HL-60 (cell line): ENCODE measurements at places on chromosomes 6 and 20.
A peak's percentile ranks its signal among the peaks of the same experiment; 100 is the strongest.

- DNase-seq: no peak
These were observed 248.9 kb upstream of the CITED2 start for GRCh38 chr6:139623372-139623771.

GRCh38 chr6:89085409-89086205 lies 5.1 kb downstream of the PNRC1 start:
- DNase-seq: no peak

GRCh38 chr6:79372757-79373156 lies 138.3 kb upstream of the HMGN3 start:
- no peak for DNase-seq

- no peak for DNase-seq
These were observed 1.9 kb downstream of the KLHL32 start for GRCh38 chr6:96926425-96926824.

GRCh38 chr20:56359212-56360132 lies 698 bp downstream of the FAM210B start:
- peak; percentile 23 for DNase-seq

DNA sequence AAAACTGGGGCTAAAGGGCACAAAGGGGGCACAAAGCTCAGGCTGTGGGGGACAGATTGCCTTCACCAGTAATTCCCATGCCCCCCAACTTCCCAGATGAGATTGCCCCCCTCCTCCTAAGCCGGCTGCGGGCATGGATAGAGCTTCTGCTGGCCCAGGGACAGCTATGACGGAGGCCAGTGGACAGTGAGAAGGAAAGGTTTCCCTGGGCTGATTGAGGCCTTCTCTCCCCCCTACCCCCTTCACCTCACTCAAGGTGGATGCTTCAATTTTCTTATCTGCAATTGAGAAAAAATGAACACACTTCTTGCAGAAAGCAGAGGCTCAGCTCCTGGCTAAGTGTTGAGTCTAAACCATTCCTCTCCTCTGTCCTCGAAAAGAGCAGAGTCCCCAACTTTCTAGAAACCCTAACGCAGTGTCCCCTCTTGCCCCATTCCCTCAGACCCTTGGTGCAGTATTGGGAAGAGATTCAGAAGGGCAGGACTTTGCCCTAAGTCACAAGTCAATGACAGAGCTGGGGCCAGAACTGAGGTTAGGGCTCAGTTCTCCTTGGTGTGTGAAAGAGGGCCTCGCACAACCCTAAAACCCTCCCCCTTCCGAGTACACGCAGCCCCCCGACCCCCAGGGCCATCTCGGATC lies 808 bp downstream of the SDC4 start:
- DNase-seq: no peak

DNA sequence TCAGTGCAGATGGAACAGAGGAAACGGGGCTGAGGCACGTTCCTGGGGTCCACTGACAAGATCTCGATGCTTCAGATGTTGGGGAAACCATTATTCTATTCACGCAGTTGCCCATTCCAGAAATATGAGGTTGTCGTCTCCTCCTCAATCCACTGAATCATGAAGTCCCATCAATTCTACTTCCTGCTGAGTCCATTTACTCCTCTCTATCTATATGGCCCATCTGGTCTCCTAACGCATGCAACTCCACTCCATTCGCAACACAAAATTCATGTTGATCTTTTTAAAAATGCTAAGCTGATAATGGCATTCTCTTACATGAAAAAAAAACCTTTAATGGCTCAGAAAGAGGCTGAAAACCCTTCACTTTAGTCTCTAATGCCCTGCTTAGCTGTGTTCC lies 37.5 kb downstream of the MAP3K5 start:
- no peak for DNase-seq

DNA sequence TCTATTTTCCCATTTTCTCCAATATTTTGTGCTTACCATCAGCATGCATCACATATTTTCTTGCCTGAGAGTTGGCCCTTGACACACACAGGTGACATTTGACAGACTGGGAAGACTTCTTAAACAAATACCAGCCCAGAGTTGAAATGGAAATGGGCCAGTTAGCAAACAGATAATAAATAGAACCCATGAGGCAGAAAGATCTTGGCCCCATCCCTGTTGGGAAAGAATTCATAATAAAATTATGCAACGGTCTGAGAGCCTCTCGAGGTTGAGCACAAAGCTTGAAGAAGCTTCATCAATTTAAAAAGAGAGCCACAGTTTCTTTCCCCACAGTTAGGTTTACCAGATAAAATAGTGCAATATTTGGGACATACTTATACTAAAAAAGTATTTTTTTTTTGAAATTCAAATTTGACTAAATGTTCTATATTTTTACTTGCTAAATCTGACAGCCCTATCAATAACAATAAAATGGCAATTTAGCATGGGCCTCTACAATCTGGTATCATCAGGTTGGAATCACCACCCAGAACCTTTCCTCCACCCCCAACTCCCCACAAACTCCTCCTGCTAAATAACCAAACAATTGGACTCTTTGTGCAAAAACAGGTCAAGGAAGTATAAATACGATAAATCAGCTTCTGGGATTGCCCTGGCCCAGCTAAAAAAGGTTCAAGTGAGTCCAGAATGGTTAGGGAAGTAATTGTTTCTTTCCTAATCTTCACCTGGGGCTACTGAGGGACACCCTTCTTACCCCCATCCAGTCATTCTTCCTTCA lies 129.8 kb downstream of the CD164 start:
- DNase-seq: no peak

DNA sequence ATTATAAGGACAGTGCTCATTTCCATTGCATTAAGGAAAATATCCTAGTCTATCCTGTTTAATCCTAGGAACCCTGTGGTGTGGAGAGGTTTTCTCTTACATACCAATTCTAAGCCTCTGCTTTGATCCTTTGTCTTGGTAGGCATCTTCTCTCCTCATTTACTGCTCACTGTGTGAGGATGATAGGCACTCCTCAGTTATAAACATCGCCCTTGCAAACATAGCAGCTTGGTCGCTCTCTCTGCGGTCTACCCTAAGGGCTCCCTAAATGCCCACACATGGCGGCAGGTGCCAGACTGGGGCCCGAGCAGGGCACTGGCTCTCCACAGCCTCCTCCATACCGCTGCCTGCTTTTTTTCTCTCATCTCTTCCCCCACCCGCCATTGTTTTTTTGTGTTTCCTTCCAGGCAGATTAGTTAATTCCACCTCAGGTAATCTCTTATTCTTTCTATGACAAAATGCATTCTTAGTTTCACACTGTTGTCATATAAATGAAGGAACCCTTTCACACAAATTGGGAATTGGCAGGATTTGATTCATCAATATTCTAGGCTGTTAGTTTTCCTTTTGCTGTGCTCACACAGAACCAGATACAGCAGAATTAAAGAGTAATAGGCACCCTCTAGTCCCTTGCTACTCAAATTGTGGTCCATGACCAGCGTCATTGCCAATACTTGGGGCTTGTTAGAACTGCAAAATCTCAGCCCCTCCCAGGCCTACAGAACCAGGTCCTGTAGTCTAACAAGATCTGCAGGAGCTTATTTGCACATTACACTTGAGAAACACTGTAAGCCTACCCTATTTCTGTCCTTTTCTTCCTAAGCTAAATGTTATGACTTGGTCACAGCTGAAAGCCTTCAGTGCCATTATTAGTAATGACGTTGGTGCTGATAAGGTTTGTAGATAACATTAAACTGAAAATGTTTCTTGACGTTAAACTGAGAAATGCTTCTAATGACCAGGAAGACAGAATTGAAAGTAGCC lies 36.3 kb downstream of the CARMIL1 start:
- no peak for DNase-seq

DNA sequence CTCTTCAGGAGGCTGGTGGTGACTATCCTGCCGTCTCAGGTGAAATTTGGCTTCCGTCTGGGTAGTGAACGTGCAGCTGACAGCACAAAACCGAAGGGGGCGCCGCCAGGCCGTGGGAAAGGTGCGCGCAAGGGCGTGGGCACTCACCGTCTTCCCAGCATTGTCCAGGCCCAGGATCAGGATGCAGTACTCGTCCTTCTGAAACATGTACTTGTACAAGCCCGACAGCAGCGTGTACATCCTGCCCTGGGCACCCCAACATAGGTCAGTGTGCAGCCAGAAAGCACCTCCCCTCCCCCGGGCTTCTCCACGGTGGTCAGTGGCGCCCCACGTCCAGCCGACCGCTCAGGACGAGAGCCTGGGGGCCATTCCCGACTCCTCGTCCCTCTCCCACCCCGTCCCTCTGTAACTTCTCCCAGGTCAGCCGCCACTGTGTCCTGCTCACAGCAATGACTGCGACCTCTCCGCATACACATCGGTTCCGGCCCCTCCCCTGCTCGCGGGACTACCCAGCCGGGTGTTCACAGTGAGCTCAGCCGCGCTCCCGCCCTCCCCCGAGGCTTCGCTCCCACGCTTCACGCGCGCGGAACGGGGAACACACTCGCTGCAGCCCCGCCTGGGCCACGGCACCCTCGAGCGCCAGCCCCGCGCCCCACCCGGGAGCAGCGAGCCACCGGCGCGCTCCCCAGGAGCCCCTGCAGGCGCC lies 771 bp downstream of the ARFRP1 start:
- no peak for DNase-seq

GRCh38 chr6:2884804-2885203 lies 18.3 kb downstream of the SERPINB9 start:
- no peak for DNase-seq

GRCh38 chr20:35886537-35886936 lies 67.8 kb downstream of the SCAND1 start:
- DNase-seq: no peak

DNA sequence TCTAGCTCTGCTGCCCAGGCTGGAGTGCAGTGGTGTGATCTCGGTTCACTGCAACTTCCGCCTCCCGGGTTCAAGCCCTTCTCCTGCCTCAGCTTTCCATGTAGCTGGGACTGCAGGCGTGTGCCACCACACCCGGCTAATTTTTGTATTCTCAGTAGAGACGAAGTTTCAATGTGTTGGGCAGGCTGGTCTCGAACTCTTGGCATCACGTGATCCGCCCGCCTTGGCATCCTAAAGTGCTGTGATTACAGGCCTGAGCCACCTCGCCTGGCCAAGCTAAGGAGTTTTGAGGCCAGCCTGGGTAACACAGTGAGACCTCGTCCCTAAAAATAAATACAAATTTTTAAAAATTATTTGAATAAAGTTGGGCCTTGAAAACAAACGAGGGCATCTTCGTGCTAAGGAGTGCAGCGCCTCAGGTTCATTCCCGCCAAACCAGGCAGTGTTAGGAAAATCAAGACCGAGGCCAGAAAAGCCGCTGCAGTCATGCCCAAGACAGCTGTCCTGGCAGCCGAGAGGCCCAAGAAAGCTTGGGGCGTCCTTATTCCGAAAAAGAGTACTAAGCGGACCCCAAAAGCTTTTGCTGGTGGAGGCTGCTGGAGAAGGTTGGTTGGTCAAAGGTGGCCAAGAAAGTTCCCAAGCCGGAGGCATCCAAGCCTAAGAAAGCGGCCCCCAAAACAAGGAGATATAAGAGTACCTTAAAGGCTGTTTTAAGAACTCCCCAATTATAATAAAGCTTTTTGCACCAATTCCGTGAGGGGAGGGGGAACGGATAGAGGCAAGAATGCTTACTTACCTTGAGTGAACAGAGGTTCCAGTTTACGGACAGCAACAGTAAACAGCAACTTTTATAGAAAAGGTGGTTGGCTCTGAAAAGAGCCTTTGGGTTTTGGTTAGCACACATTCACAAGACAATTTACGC lies 109.0 kb downstream of the HFE start:
- DNase-seq: peak; percentile 26

- DNase-seq: no peak
These were observed 40.9 kb downstream of the PDYN start for GRCh38 chr20:1952737-1953530.

- no peak for DNase-seq
These were observed 96.3 kb downstream of the LYRM2 start for GRCh38 chr6:89542081-89542857.

GRCh38 chr6:90537027-90537426 lies 49.8 kb downstream of the MAP3K7 start:
- no peak for DNase-seq

GRCh38 chr20:62288535-62289105 lies 14.2 kb upstream of the ADRM1 start:
- DNase-seq: no peak

- no peak for DNase-seq
These were observed 247.0 kb downstream of the LRFN2 start for GRCh38 chr6:40340196-40340595.

- DNase-seq: no peak
These were observed 54.2 kb upstream of the OPRM1 start for GRCh38 chr6:153984811-153985210.

GRCh38 chr6:75676377-75676776 lies 72.7 kb upstream of the MYO6 start:
- no peak for DNase-seq

DNA sequence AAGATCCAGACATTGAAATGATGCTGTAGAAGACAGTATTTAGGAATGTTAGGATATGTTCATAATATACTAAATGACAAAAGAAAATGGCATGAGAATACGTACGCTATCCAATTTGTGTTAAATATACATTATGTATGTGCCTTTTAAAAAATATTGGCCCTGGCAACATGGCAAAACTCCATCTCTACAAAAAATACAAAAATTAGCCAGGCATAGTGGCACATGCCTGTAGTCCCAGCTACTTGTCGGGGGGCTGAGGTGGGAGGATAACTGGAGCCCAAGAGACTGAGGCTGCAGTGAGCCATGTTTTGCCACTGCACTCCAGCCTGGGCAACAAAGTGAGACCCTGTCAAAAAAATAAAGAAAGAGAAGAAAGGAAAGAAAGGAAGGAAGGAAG lies 155.7 kb downstream of the DOK5 start:
- no peak for DNase-seq

- no peak for DNase-seq
These were observed 622.7 kb downstream of the PHF3 start for GRCh38 chr6:64258302-64258701.

DNA sequence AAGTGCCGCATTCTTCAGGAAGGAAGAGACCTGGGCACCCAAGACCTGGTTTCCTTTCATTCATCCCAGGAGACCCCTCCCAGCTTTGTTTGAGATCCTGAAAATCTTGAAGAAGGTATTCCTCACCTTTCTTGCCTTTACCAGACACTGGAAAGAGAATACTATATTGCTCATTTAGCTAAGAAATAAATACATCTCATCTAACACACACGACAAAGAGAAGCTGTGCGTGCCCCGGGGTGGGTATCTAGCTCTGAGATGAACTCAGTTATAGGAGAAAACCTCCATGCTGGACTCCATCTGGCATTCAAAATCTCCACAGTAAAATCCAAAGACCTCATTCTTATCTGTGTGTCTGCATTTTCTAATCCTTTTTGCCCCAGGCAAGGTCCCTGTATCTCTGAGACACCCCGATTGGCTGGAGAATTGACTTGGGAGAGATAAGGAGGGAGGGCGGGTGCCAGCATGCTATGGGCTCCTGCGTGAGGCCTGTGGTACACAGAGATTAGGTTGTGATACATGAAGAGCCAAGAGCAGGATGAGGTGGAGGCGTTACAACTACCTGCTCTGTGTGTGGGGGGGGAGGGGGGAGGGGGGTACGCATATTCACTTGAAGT lies 4.8 kb downstream of the MUC21 start:
- no peak for DNase-seq

GRCh38 chr20:59322585-59323454 lies 22.4 kb downstream of the EDN3 start:
- DNase-seq: no peak

DNA sequence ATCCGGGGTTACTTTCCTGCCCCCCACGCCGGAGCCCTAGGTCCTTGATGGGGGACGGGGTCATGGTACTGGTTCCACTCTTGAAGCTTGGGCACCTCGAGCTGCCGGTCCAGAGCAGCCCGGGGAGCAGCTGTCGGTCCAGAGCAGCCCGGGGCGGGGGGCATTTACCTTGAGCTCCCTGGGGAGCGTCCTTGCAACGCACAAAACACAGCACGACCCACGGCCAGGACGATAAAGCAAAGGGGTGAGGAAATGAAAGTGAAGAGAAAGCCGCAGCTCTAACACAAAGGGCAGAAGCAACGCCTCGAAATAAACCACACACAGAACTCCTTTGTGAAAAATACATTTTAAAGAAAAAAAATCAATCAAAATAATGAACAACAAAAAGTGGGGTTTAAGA lies 39.1 kb downstream of the KCNQ2 start:
- DNase-seq: no peak
